Heart left ventricle (tissue), 16 donors: ENCODE measurements at places on chromosomes 4 and X.

DNA sequence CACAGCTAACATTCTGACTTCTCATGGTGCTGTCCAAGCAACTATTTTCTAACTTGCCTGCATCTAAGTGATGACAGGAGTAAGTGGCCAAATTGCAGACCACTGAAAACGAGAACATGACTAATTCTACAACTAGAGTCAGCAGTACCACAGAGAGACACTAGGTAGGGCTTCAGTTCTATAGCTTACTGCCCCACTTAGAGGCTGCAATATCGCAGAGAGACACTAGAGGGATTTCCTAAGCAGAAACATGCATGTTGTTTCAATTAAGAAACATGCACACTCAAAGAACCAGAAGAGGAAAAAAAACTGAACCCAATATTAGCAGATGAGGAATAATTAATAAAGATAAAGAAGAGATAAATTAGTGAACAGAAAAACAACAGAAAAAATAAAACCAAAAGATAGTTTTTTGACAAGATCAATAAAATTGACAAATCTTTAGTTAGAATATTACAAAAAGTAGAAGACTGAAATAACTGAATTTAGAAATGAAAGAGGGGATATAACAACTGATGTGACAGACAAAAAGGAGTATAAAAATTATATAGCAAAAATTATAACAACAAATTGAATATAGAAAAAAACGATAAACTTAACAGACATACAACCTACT is 100.8 kb downstream of the SPIN4 start:
- H3K27ac ChIP-seq, result no peak overlapping the region
- DNase-seq, result peak; percentile 22
- H3K4me3 ChIP-seq, result no peak overlapping the region
- no peaks in the 10 kb centered on the region for H3K27me3 ChIP-seq

- DNase-seq, result no peak
- H3K27me3 ChIP-seq, result no peaks in the 10 kb centered on the region
- no peaks in the 10 kb centered on the region for H3K4me1 ChIP-seq
- H3K27ac ChIP-seq, result no peak overlapping the region
- H3K36me3 ChIP-seq, result no peaks in the 10 kb centered on the region
- no peak overlapping the region for H3K4me3 ChIP-seq
Measured at GRCh38 chr4:18171896-18172295, 150.3 kb upstream of the LCORL start.

DNA sequence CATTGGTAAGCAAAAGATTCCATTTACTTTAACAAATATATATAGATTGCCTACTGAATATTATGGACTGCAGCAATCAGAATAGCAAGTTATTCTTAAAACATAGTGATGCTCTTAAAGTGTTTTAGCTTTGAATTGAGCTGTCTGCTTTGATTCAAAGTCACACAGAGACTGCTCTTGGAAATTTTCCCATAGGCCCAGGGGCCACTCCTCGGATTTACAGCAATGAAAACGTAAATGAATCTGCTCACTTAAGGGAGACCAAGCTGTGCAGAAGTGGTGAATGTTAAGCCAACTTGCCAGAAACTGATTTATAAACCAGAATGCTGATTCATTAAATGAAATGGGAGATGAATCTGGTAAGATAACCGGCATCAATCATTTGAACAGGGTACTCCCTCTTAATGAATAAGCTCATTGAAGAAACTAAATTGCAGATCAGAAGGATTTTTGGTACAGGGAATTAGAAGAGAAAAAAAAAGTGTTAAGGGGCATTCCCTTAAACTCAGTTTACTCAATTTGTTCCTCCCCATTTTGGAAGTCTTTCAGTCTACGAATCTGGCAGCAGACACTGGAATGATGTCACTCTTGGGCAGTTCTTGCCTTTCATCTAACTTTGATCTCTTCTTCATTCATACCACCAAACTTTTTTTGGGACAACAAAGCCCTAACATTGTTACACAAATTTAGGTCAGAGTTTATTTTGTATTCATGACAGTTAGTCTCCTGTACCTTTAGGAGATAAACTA is 363.3 kb upstream of the MAGEB2 start:
- no peaks in the 10 kb centered on the region for H3K36me3 ChIP-seq
- no peak overlapping the region for H3K27ac ChIP-seq
- H3K4me1 ChIP-seq, result no peaks in the 10 kb centered on the region
- DNase-seq, result no peak
- H3K27me3 ChIP-seq, result no peaks in the 10 kb centered on the region
- H3K4me3 ChIP-seq, result no peak overlapping the region

- no peaks in the 10 kb centered on the region for H3K27me3 ChIP-seq
- no peak overlapping the region for H3K27ac ChIP-seq
- no peak overlapping the region for H3K4me3 ChIP-seq
- no peaks in the 10 kb centered on the region for H3K4me1 ChIP-seq
Measured at GRCh38 chr4:174133551-174133950, 149.9 kb downstream of the FBXO8 start.

GRCh38 chr4:177323416-177323815 is 13.7 kb downstream of the NEIL3 start:
- H3K27ac ChIP-seq, result no peak overlapping the region
- no peaks in the 10 kb centered on the region for H3K27me3 ChIP-seq
- no peaks in the 10 kb centered on the region for H3K4me1 ChIP-seq
- no peak overlapping the region for H3K4me3 ChIP-seq
- no peaks in the 10 kb centered on the region for H3K36me3 ChIP-seq

GRCh38 chrX:130118441-130119311 is 8.4 kb upstream of the ELF4 start:
- no peaks in the 10 kb centered on the region for H3K27me3 ChIP-seq
- H3K36me3 ChIP-seq, result no peaks in the 10 kb centered on the region
- no peak overlapping the region for H3K4me3 ChIP-seq
- DNase-seq, result no peak

DNA sequence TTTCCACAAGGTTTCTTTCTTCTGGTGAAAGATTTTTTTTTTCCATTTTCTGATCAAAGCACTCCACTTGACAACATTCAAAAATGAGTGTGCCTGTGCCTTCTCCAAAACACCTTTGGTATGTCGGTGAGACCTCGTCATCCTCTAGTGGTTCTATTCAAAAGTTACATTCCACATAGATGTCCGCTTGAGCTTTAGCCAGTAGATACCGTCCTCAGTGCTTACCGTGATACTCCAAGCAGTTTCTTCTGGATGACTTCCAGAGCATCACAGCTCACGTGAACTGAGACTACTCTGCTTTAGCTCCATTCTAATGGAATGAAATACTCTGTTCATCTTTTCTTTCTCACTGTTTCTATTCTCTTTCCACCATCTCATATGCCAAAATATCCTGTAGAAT is 38.2 kb upstream of the VEGFC start:
- no peak overlapping the region for H3K27ac ChIP-seq
- no peaks in the 10 kb centered on the region for H3K36me3 ChIP-seq
- no peaks in the 10 kb centered on the region for H3K27me3 ChIP-seq
- no peak for DNase-seq
- no peaks in the 10 kb centered on the region for H3K4me1 ChIP-seq
- no peak overlapping the region for H3K4me3 ChIP-seq

DNA sequence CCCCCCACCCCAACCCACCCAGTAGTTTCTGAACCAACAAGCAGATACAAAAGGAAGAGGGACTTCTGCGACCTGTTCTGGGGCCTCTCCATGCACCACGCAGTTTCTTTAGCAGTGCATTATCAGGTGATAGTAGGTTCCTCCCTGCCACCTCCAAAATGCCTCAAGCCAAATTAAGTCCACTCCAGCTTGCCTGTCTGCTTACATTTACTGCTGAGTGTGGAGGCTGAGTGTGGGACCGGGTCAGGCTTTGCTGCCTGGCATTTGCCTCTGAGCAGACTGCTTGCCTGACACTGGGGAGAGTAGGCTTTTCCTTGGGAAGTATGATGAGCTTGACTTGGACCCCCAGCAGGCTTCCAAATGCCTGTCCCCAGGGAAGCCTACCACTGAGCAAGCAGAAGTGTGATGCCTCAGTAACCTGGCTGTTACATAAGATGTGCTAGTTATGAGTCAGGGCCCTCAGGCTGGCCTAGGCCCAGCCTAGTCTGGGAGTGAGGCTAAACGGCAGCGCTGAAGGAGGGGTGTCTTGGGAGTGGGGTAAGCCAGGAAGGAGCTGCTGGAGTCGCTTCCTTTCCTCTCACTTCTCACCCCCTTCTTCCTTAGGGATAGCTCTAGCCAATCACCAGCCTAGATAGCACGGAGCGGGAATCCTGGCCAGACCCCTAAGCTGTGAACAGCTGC is 9.0 kb downstream of the TSC22D3 start:
- H3K4me1 ChIP-seq, result no peaks in the 10 kb centered on the region
- peak; percentile 76 for DNase-seq
- peaks cover 3% of the 10 kb centered on the region for H3K36me3 ChIP-seq
- H3K4me3 ChIP-seq, result no peak overlapping the region

DNA sequence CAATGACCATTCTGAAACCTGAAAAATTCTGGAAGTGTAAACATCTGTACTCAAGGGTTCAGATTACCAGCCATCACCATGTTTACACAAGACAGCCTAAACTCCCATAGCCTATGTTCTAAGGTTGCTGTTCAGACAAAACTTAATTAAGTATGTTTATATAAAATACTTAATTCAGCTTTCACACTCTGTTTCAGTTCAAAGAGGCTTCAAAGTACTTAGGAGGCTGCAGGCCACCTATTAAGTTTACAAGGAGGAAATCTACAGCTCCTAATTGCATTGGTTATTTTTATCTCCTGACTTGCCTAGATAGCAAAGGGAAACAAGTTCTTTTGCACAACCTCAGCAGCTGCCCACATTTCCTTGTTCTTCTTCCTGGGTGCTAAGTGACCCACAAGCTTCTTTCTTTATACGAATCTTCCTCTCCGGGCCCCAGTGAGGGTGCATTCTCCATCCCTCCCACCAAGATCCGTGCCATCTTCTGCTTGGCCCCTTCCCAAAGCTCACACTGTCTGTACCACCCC is 2.0 kb downstream of the GAK start:
- peak overlapping the region; percentile 96 for H3K27ac ChIP-seq
- no peaks in the 10 kb centered on the region for H3K27me3 ChIP-seq
- H3K36me3 ChIP-seq, result no peaks in the 10 kb centered on the region
- peaks cover 23% of the 10 kb centered on the region for H3K4me1 ChIP-seq
- no peak for DNase-seq

DNA sequence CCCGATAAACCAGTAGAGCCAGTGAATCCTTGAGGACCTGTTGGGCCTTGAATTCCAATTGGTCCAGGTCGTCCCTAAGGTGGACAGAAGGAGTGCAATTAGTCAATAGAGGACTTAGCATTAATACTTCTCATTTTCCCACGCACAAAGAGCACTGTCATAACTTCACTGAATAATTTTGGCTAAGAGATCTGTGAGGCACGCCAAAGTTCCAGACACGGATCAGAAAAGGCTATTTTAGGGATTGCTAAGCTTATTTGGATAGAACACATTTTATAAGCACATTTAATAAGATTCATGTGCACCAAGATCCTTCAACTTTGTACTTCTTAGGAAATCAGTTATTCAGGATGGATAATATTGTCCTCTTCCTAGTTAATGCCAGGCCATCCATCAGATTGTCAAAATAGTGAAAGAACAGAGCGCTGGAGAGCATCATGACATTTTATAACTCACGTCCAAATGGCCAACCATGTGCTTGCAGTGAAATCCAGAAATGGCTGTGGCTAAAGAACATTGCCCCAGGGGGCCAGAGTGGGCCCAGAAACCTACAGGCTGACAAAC is 129.8 kb downstream of the ATG4A start:
- H3K36me3 ChIP-seq, result no peaks in the 10 kb centered on the region
- H3K4me3 ChIP-seq, result no peak overlapping the region
- DNase-seq, result no peak
- H3K27ac ChIP-seq, result no peak overlapping the region
- H3K4me1 ChIP-seq, result no peaks in the 10 kb centered on the region

DNA sequence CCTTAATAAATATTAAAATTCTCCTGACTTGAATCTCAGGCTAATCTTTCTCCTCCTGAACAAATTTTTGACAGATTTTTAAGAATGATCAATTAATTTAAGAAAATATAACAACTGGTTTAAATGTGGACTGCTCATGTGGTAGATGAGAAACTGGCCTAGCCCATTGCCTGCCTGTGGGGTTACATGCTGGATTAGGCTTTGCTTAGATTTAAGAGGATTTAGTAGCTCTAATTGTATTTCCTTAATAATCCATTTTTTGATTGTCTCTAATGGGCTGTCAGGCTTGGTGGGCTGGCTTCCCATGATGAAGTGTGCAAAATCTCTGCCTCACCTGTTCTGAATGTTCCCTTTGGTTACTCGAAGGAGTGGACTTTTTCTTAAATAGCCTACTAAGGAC is 27.8 kb upstream of the LIMCH1 start:
- no peak overlapping the region for H3K4me3 ChIP-seq
- no peaks in the 10 kb centered on the region for H3K27me3 ChIP-seq
- H3K27ac ChIP-seq, result no peak overlapping the region
- DNase-seq, result no peak
- peaks cover 28% of the 10 kb centered on the region for H3K4me1 ChIP-seq

GRCh38 chrX:149365061-149365460 is 140.0 kb downstream of the IDS start:
- H3K4me3 ChIP-seq, result no peak overlapping the region
- H3K36me3 ChIP-seq, result no peaks in the 10 kb centered on the region
- no peaks in the 10 kb centered on the region for H3K27me3 ChIP-seq

DNA sequence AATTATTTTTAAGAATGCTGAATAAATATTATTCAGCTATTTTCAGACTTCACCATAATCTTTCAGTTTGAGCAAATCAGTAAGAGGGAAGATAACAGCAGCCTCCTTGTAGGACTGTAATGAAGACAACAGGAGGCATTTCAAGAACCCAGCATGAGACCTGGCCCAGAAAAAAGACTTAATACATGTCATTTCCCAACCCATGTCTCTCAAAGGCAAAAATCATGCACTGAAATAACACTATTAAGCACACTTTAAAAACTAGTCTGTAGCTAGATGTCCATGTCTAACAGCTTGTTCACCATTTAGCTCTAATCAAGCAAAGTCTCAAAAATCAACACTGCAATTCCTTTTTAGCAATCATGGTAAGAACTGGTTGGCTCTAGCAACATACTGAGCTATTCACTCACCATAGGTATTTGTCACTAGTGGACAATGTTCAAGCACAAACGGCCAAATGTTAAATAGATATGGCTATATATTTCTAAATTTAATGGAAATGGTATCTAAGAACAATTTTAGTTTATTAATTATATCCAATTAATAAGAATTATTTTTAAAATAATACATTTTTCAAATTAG is 109.9 kb downstream of the WDFY3 start:
- DNase-seq, result no peak
- no peak overlapping the region for H3K27ac ChIP-seq
- H3K36me3 ChIP-seq, result peaks cover 22% of the 10 kb centered on the region
- H3K27me3 ChIP-seq, result no peaks in the 10 kb centered on the region
- peaks cover 36% of the 10 kb centered on the region for H3K4me1 ChIP-seq
